ENCODE measurements at places on chromosomes 5 and 9.

DNA sequence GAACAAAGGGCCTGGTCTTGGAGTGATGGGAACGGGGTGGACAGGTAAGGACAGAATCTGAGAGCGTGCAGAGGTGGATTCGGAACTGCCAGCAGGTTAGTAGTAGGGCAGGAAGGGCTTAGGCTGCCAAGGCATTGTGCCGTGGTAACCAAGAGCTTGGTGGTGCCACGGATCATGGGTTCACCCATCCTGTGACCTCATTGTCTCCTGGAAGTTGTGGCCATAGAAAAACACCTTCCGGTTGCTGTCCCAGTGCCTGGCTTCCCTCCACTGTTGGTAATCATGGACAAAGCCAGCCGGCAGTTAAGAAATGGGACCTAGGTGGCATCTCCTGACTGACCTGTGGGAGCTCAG lies 42.5 kb upstream of the CFAP157 start:
- no peak for DNase-seq

- DNase-seq, result no peak
Measured at GRCh38 chr5:55231919-55232270, 1.5 kb downstream of the CCNO start.

- DNase-seq, result no peak
Measured at GRCh38 chr5:107835096-107835495, 164.4 kb upstream of the EFNA5 start.

- no peak for DNase-seq
Measured at GRCh38 chr9:113966394-113966793, 90.3 kb downstream of the ZNF618 start.

DNA sequence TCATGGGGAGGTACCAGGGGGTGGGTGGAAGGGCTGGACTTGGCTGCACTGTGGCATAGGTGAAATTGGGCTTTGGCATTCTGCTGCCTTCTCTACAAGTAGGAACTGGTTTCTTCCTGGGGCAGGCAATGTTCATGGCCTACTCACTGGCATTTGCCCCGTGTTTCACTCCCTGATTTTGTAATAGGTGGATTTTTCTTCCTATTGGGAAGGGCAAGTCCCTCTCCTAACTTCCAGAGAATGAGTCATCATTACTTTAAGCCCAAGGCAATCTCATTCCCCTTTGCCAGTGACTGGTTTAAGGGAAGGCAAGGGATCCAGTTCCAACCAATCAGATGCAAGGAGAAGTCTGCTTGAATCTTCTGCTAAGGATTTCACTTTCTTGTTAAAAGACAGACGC lies 67.9 kb upstream of the ANKRD55 start:
- no peak for DNase-seq

- DNase-seq, result no peak
Measured at GRCh38 chr5:89721931-89722330, 687.6 kb downstream of the CETN3 start.

- DNase-seq, result no peak
Measured at GRCh38 chr5:129173771-129174170, 79.2 kb downstream of the ISOC1 start.

GRCh38 chr5:24320643-24321042 lies 324.1 kb downstream of the CDH10 start:
- DNase-seq, result no peak

GRCh38 chr9:76615177-76615603 lies 149.0 kb upstream of the PCA3 start:
- DNase-seq, result no peak

DNA sequence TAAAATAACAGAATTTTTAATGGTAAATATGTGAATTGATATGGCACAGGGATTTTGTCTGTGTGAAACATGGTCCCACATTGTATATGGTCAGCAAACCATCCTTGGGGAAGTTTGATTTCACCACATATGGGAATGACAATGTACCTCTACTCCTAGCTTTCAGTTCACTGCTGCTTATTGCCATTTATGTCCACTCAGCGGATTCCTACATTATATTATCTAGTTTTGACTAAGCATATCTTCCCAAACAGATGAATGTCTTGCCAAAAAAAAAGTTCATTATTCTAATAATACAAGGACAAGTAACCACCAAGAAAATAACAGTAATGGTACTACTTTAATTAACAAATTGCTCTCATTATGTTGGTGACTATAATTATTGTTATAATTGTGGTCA lies 1521.6 kb downstream of the MAT2B start:
- no peak for DNase-seq

- DNase-seq, result no peak
Measured at GRCh38 chr9:22643541-22643940, 196.9 kb downstream of the DMRTA1 start.

DNA sequence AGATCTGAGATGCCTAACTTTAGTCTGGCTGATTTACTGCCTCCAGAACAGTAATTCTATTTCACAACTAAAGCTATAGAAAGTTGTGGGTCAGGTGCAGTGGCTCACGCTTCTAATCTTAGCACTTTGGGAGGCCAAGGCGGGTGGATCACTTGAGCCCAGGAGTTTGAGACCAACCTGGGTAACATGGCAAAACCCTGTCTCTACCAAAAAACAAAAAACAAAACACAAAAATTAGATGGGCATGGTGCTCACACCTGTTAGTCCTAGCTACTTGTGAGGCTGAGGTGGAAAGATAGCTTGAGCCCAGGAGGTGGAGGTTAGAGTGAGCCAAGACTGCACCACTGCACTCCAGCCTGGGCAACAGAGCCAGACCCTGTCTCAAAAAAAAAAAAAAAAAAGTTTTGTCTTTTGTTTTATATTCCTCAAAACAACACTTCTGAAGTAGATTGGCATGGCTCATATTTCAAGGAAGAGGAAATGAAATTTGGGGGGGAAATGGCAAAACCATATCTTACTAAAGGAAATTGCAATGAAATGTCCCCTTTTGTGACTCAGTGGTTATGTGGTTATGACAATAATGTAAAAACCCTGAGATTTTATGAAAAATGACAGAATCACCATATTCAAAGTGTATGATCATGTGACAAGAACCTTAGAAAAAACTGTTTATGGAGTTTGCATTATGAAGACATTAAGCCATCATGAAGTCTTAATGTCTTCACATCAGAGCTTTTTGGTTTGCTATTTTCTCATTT lies 16.2 kb downstream of the FNBP1 start:
- DNase-seq, result no peak

DNA sequence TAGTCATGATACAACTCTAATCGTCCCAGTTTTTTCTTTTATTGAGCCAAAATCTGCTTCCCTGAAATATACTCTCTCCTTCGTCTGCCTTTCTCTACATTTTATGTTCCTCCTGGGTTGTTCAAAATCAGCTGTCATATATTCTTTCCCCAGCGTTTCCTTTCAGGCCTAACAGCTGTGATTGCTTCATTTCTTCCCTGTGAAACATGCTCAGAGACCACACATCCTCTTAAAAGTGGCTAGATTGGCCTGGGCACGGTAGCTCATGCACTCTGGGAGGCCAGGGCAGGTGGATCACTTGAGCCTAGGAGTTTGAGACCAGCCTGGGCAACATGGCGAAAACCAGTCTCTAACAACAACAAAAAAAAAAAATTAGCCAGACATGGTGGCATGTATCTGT lies 25.1 kb downstream of the NFX1 start:
- DNase-seq, result no peak

DNA sequence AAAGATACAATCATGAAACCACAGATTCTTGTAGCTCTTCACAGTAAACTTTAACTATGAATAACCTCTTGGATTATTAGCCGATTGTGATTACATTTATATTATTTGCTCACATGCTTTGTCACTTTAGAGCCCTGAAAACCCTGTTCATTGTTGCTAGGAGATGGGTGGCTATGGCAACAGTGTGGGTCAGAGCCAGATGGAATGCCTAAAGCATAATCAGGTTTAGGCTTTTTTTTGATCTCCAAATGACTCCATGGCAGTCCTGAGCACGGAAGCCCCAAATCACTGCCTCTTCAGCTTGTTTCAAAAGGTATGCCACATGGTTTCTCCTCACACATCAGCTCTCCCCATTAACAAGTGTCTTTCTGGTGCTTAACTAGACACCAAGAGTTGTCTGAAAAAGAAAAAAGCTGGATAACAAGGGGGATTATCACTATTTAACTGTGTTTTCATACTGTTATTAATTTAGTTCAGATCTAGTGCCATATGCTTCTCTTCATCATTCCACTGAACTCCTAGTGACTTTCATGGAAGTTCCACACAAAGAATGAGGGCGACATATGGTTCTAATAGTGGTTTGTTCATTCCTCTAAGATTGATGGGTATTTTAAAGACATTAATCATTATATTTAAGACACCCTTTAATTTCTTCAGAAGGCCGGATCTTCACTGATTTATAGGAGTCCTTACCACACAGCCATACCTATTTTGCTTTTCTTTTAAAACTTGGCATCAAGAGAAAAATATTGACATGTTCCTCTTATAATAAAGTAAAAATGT lies 88.8 kb upstream of the PAM start:
- DNase-seq, result no peak

DNA sequence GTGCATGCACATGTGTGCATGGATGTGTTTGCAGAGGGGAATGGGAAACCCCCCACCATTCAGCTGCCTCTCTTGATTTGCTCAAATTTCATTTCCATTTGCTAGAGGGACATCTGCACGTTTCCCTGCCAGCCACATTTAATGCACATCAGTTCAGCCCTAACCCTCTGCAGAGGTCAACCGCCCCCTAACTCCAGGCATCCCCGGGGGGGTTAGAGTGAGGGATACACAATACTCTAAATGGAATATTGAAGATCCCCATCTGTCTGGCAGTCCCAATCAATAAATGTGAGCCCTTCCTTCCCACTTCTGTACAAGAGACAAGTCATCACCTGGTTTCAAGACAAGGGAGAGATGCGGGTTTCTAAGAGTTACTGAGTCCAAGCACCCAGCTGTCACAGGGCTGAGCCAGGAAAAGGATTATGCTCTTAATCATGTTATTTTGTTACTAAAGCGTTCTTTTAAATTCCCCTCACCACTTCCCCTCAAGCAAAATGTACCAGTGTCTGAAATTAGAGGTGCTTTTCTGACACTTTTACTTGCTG lies 134.1 kb downstream of the SEMA6A start:
- DNase-seq, result no peak

- peak; percentile 31 for DNase-seq
Measured at GRCh38 chr9:84697509-84698114, 28.1 kb downstream of the NTRK2 start.

GRCh38 chr5:135225856-135226560 lies 173.0 kb downstream of the MACROH2A1 start:
- no peak for DNase-seq

- no peak for DNase-seq
Measured at GRCh38 chr5:171609806-171610452, 175.7 kb upstream of the SMIM23 start.

DNA sequence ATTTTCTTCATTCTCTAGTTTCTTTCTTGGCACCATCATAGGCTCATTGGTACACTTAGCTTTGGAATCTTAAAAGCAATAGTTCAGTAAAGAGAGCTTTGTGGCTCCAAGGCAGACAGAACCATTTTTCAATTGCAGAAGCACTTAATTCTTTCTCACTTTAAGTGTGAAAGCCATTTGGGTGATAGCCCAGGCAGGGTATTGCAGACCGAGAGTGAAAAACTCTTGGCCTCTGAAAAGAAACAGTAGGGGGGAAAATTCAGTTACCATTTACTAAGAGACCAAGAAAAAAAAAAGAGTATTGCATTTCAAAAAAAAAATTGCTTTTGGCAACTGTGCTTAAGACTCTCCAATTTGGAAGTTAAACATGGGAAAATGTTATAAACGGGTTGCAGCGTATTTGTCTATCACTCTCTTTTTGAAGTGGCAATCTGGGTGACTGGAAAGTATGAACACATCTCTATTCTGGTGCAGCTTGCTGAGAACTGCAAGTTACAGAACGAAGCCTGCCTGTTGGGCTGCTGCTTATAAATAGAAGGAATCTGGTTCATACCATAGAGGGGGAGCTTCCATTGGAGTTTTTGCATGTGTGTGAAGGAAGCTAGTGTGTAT lies 170.5 kb downstream of the TLE4 start:
- DNase-seq, result no peak

DNA sequence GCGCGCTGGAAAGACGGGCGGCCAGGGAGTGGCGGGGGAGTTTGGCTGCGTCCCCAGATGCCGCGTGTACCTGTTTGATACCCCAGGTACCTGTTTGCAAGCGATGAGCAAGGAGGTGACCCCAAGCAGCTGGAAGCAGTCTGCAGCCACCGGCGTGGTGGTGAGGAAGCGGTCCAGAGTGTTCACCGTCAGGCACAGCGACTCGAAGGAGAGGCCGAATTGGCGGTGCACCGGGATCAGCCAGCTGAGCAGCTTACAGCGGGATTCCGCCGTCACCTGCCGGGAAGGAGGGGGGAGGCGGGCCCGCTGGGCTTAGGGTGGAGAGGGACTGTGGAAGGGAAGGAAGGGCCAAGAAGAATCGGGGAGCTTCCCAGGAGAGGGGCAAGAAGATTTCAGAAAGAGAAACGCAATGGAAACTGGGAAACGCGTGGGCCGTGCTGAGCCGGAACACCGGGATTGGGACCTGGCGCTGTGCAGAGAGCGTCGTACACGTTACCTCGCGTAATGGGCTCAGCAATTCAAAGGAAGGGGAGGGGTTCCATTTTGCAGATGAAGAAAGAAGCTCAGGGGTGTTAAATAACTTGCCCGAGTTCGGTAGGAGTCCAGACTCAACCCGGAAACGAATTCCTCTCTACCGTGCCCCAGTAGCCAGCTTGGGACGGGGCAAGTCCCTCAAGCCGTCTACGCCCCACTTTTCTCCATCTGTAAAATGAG lies 980 bp downstream of the CCNO start:
- no peak for DNase-seq

DNA sequence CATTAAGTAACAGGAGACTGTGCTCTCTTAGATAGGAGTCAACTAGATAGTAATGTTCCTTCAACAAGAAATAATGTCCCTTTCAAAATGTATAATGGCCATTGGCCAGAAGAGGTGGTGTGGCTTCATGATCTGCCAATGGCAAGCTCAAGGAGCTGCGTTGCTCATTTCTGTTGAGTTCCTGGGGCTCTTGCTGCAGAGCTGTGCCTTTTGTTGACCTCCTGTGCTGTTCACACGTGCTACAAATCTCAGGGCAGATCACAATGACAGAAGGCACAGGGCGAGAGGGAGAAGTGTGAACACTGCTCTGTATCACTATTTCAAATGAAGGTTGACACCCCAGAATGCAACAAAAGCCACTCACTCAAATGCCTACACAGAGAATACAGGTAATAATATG lies 16.0 kb upstream of the TBC1D2 start:
- DNase-seq, result no peak

DNA sequence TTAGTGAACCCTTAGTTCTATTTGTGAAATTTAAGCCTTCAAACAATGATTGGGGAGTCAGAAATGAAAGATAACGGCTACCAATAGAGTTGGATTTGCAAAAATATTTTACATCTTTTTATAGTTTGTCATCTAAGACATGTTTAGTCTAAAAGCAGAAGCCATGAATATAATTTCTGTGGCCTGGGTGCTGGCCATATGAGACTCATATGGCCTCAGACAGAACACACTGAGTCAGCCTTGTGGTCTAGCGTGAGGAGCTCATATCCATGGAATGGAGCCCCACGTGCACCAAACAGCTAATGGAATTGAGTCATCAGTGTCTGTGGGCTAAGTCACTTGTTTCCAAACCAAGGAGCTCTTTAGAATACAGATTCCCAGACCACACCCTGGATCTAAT lies 240.7 kb upstream of the NREP start:
- no peak for DNase-seq

GRCh38 chr5:56815658-56816545 lies 553 bp downstream of the MAP3K1 start:
- DNase-seq, result no peak
